ENCODE measurements at places on chromosomes 6 and 20.

DNA sequence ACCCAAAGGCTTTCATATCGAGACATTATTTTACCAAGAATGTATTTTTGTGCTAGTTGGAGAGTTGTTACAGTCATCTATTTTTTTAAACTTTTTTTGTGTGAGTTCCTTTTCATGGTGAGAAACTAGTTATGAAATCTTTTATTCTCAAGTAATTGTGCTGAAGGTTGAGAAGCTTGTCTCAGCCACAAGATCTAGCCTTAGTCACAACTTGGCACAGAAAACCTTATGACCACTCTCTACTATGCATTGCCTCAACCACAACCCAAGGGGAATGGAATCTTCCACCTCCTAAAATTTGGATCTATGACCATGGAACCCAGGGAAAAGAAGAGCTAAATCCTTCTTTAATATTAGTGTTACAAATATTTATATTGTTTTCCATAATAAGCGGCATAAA, 58.5 kb downstream of the HS3ST5 start:
- no peak for DNase-seq

- DNase-seq: no peak
Observed at GRCh38 chr20:6711951-6712649, 55.4 kb upstream of the BMP2 start.

DNA sequence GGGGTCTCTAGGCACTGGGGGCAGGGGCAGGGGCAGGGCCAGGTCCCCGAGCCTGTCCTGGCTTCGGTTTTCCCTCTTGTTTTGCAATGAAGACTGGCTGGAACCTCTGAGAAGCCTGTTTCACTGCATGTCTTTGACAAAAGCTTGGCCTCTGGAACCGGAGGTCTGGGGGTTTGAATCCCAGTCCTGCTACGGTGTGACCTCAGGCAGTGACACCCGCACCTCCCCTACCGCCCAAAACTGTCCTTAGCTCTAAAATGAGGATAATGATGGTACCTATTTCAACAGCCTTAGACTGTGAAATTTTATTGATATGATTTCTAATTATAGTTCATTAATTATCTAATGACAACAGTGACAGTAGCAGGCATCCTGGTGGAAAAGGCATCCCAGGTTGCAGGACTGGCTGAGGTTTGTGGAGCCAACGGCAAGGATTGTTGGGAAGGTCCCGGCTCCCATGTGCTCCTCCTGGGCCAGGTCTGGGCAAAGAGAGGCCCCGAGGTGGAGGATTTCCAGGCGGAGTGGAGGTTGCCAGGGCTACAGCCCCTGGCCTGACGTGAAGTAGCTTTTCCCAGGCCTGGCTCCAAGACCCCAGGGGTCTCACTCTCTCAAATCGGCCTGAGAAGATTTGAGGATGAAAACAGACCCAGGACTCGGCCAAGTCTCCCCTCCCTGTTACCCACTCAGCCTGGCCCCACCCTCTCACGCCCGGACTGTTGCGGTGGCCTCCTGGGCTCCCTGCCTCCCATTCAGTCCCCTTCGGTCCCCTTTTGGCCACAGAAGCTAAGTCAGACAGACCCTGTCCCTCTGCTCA, 57.9 kb downstream of the SNAI1 start:
- DNase-seq: no peak

GRCh38 chr20:5663396-5663795, 86.8 kb upstream of the SHLD1 start:
- no peak for DNase-seq

DNA sequence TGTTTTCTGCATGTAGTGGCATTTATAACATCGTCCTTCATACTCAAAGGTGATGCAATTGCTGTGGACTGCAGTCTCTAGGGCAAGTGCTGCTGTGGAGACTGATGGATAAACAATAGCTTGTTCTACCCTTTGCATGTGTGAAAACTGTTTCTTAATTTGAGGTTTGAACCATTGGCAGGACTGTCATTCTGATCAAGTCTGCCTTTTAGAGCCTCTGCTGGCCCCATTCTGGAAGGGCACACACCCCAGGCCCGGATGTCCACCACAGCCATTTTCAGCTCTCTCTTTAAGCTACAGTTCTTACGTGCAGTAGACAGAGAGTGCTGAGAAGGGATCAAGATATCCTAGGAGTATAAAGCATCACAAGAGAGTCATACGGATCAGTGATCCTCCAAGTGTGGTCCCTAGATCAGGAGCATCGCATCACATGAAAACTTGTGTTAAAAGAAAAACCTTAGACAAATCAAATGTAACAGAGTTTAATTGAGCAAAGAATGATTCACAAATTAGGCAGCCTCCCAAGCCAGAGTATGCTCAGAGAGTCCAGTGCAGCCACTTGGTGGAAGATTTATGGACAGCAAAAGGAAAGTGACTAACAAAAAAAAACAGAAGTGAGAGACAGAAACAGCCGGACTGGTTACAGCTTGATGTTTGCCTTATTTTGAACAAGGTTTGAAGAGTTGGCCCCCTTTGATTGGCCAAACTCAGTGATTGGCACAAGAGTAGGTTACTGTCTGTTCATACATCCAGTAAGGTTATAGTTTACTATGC, 52.0 kb downstream of the FRK start:
- no peak for DNase-seq

GRCh38 chr6:160400446-160400845, 52.3 kb downstream of the SLC22A3 start:
- no peak for DNase-seq

- no peak for DNase-seq
Observed at GRCh38 chr6:87881342-87881895, 166.2 kb upstream of the SPACA1 start.

GRCh38 chr6:1504465-1504864, 105.2 kb upstream of the FOXC1 start:
- no peak for DNase-seq

GRCh38 chr6:43758617-43759050, 11.4 kb upstream of the VEGFA start:
- peak; percentile 29 for DNase-seq

GRCh38 chr20:10404023-10404628, 29.9 kb downstream of the MKKS start:
- no peak for DNase-seq

DNA sequence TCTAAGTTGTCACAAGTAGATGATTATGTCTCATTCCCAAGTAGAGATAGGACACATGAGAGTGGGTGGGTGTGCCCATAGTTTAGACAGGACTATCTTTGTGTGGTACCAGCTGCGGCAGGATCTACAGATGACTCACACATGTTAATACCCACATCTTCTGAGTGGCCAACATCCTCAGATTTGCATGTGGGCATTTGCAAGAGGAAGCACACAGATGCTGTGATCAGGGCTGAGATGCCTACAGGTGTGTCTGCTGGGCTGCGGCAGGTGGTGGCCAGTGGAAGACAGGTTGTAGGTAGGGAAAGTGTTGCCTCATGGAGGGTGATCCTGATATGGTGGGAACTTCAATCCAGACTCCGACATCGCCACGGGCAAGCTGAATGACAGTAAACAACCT, 50.8 kb downstream of the UTRN start:
- no peak for DNase-seq

GRCh38 chr6:146857180-146857979, 258.6 kb downstream of the ADGB start:
- peak; percentile 38 for DNase-seq

DNA sequence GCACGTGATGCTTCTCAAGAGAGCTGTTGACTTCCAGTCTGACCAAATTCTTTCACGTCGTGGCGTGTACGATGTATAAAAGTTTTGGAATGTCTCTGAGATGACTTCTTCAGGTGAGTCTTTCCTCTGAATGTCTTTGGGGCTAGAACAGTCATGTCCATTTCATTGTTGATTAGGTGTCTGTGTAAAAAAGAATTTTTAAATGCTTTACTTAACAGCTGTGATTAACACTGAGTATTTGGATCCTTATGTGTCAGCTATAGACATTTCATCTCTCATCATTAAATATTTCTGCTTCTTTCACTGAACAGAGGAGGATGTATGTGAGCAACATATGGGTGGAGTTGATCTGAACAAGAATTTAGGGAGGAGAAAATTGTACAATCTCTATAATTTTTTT, 29.3 kb upstream of the KIF13A start:
- no peak for DNase-seq

- no peak for DNase-seq
Observed at GRCh38 chr6:41274256-41274655, 12.2 kb downstream of the TREM1 start.

DNA sequence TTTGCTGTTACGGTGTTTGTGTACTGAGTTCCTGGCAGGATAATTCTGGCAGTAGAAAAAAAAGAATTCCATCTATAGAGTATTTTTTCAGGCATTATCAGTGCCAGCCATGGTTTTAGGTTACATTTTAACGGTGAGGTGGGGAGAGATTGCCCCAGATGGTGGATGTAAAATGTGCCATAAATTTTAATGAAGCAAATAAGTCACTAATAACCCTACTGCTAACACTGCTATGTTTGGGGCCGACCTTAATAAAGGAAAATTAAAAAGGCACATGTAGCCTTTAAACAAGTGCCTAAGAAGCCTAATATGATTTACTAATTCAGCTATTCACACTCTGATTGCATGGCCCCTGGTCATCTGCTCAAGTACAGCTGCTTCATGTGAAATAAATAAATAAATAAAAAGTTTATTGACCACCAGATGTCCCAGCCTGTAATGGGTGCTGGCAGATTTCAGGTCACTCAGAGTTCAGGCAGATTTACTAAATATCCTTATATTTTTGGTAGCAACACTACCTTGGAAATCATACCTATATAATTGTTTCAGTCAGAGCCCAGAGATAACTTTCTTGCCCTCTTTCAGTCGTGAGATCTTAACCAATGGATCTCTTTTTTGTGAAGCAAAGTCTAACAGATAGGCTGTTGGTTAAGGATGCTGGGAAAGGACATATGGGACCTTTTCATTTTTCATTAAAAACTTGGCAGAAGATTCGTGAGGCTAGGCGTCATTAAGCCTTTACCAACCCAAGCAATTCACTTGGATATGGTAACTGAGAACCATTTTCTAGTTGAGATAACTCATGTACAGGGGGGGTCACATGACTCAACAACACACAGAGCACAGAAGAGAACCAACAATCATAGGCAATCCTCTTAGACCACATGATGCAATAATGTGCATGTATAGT, 495.0 kb upstream of the NRSN1 start:
- peak; percentile 45 for DNase-seq

DNA sequence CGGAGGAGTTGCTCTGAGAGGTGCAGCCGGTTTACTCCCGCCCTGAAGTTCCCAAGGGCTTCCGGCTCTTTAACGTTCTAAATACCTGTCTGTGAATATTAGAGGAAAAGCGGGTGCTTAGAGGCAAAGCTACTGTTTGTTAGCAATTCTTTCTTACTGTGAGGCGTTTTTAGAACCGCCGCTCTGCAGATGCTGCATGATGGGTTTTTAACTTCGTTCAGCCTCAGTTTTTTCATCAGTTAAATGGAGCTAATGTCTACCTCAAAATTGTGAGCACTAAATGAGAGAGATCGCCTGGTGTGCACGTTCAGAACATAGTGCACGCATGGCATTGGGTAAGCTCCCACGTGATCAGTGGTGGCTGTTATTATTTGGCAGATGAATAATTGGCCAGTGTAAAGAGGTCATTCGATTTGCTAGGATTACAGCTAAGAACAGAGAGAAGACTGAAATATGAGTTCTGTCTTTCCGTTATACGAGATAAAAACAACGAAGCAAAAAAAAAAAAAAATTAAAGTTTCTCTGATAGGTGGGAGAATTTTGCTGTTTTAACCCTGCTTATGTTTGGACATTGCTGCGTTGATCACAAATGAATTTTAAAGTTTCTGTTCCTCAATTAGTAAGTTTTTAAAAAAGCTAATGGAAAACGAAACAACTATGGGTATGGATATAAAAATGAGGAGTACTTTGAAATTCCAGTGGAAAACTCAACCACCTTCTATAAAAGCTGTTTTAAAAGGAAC, 660 bp upstream of the TFB1M start:
- DNase-seq: peak; percentile 24

GRCh38 chr6:25874118-25874517, at the start of gene SLC17A3:
TSS of gene SLC17A3 (minus strand) at chr6:25874243. CDS start at chr6:25868387, 5,856 bp downstream.
- DNase-seq: no peak

- DNase-seq: no peak
Observed at GRCh38 chr20:41617059-41617901, 897 bp downstream of the CHD6 start.

GRCh38 chr6:42354702-42355101, 97.0 kb downstream of the TRERF1 start:
- DNase-seq: no peak

DNA sequence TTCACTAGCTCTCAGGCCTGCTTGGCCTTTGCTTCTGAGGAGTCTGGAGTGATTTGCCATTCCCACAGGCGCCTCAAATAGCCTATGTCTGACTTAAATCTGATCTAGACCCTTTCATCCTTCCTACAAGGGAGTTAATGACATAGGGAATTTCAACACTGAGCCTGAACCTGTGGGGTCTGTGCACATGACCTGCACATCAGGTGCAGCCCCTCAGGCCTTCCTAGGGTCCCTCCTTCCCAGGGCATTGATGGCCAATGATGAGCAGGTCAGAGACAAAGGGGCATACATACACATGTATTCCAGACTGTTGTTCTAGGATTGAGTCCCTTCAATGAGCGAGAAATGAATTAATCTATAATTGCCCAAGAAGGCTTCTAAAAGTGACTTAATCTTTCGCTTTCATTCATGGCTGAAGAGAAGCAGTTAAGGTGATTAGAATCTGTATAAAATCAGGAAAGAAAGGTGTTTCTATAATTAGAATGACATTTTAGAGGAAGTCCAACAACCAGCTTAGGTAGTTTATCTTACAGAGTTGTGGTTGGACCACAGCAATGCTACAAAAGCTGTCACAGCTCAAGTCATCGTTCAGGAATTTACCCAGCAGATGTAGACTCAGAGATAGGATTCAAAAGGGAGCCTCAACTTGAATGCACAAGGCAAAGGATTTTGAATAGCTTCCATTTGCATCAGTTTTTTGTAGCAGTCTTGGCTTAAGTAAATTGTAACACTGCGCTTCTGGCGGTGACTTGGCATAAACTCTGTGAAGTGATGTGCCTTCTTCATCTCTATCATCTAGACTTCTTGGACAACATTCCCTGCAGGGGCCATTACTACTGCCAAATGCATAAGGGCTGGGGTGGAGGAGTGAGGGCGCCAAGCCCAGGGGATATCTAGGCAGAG, 27.0 kb upstream of the TBC1D7 start:
- DNase-seq: no peak

DNA sequence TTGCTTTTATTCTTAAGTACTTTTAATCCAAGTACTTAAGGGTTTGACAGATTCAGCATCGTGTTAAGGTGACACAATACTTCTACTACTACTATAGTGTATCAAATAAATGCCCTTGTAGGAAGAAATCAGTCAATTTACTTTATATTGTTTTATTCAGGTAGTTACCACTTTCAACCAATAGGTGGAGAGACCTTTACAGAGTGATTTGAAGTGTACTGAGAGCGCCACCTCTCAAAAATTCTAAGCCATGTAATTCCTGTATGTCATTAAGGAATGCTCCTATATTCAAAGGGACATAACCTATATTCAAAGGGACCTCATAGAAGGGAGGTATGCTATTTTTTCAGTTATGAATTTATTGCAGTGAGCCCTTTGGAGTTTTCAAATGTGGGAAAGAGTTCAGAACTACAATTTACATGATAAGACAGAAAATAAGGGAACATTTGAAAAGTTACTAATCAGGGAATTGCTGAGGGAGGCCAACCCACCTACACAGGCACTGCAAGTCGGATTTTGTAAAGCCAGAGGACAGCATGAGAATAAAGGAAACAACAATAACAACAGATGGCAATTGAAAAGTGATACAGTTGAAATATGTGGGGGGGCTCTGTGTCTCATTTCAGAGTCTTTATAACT, 955.6 kb downstream of the TBC1D32 start:
- DNase-seq: no peak

GRCh38 chr20:45959956-45960630, 11.9 kb downstream of the ZNF335 start:
- no peak for DNase-seq
